ENCODE measurements at places on chromosomes 3 and 15.

GRCh38 chr3:43284171-43284570 lies 2.2 kb upstream of the SNRK start:
- DNase-seq: no peak

DNA sequence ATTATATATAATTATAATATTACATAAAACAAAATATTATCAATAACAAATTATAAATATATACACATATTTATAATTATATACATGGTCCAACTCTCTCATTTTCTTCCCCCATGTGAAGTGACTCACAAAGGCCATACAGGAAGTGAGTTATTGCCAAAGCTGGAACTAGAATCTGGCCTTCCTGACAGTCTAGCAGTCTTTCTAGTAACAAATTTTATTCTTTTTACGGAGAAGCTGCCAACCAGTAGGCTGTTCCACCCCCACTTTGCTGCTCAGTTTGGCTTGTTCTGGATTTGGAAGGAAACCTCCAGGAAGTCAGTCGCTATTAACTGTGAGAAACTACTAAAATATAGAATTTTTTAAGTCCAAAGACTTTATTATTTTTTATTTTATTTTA lies 79.6 kb downstream of the DHX36 start:
- no peak for DNase-seq

GRCh38 chr3:183485585-183485984 lies 57.2 kb upstream of the MCF2L2 start:
- DNase-seq: no peak

GRCh38 chr15:96977886-96978285 lies 647.4 kb downstream of the NR2F2 start:
- no peak for DNase-seq

DNA sequence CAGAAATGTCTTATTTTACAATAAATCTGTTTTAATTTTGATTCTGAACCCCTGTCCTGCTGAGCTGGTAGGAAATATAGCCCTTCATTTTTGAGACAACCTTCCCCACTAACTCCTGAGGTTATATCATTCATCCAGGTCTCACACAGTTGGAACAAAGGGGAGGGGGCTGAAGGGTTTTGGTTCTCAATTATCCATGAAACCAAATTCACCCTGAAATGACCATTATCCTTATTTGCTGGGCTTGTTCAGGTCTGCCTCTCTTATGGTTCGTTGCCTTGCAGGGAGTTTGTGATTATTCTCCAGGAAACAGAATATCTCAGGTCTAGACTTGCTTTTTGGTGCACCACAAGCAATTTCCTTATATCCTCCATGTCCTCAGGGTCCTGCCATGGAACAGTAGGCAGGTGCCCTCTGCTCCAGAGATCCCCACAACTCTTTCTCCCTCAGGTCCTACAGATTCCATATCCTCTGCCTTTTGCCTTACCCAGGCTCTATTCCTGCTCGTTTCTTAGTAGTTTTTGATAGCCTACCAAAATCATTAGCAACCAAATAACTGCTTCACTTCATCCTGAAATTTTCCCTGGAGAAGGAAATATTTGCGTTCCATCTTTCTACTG lies 94.4 kb downstream of the TGFBR2 start:
- DNase-seq: no peak

DNA sequence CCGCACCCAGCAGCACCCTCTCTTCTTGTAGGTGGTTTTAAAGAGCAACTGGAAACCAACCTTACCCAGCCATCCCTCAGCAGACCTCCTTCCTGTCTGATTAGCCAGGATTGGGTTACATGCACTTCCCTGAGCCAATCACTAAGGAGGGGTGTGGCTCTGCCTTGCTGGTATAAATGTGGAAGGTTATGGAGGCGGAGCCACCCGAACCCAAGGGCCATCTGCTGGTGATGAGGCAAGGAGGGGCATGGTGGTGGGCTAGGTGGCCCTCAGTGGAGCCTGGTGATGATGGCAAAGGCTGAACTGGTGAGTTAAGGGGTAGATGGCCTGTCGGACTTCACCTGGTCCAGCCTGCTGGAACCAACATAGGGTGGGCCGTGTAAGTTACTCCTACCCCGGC lies 39.8 kb downstream of the CCDC33 start:
- no peak for DNase-seq

DNA sequence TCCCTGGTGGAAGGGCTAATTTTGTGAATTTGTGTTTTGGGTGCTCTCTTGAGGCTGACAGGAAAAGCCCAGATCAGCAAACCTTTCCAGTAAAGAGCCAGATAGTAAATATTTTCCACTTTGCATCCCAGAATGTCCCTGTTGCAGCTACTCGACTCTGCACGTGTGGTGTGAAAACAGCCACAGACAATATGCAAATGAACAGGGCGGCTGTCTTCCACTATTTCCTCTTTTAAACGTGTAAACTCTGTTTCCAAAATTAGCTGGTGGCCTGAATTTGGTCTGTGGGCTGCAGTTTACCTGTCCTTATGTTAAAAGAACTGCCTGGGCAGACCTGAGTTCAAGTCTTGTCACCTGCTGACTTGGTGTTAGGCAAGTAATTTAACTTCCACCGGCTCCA lies 202.7 kb downstream of the EDEM1 start:
- no peak for DNase-seq

GRCh38 chr15:62886431-62887071 lies 156.0 kb upstream of the TPM1 start:
- no peak for DNase-seq
